Stimulated activated CD4-positive, alpha-beta T cell treated with anti-CD3 and anti-CD28 coated beads, Interleukin-2, amount 100 ng/mL, for 4 hours (primary cell): ENCODE measurements at places on chromosomes 3 and 15.

GRCh38 chr15:98080791-98081190, 120.3 kb downstream of the ARRDC4 start:
- DNase-seq: no peak

DNA sequence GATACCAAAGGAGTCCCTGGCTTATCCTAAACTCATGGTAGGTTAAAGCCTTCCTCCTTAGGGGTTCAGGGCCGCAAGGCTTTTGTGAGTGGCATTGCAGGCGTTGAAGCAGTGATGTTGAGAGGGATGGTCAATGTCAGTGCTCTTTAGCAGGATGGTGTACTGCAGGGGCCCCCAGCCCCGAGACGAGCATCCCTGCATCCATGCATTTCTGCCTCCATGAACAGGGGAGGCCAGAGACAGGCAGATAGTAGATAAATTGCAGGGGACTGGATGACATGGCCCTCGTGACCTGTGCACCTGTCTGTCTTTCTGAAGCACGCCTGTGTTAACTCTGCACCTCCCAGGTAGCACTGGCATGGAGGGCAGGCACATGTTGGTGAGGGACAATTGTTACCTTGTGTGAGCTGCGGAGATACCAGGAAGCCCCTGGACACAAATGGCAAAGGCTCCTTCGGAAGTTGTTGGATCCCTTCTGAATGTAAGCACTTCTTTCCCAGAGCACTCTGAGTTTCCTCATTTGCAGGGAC, 133.5 kb downstream of the SNRPN start:
- DNase-seq: no peak

GRCh38 chr3:140205598-140205997, 270.6 kb downstream of the CLSTN2 start:
- no peak for DNase-seq

- no peak for DNase-seq
Observed at GRCh38 chr15:25176616-25176923, 221.8 kb downstream of the SNRPN start.

GRCh38 chr3:115245438-115245837, 98.3 kb upstream of the ZBTB20 start:
- no peak for DNase-seq

- no peak for DNase-seq
Observed at GRCh38 chr3:18134386-18135059, 290.6 kb downstream of the SATB1 start.

DNA sequence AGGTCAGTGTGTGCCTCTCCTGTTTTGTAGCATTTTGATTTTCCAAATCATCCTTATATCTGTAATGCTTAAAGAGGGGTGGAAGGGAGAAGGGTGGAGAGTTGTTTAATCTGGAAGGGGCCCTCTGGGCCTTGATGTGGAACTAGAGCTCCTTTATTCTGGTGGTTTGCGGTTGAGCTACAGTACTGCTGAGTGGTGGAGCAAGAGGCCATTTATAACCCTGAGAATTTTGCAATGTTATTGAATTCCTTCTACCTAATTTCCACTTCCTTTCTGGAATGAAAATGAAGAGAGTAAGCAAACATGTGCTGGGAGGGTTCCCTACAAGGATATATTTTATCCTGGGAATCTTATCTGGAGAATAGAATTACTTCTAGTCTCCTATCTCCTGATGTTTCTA, 35.3 kb upstream of the TUBGCP5 start:
- no peak for DNase-seq

DNA sequence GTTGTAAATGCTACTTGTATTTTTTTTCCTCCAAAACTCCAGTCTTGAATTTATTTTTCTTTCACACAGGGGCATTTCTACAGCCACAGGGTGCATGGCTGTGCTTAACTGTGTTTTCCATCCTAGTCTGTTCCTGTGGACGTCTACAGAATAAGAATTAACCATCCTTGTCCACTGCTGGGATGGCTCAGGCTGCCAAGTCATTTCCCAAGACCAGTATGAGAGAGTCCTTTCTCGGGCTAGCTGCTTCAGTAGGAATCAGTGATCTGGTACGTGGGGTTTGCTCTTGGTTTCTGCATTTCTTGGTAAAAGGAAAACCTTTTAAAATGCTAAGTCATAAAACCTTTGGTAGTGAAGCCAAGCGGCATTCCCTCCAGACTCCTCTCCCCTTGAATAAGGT, 29.8 kb downstream of the CHDH start:
- no peak for DNase-seq

GRCh38 chr3:184260724-184261269, 556 bp downstream of the CAMK2N2 start:
- no peak for DNase-seq

GRCh38 chr15:32042269-32042972, 12.1 kb downstream of the CHRNA7 start:
- no peak for DNase-seq

- no peak for DNase-seq
Observed at GRCh38 chr3:54279005-54279583, 156.7 kb downstream of the CACNA2D3 start.

DNA sequence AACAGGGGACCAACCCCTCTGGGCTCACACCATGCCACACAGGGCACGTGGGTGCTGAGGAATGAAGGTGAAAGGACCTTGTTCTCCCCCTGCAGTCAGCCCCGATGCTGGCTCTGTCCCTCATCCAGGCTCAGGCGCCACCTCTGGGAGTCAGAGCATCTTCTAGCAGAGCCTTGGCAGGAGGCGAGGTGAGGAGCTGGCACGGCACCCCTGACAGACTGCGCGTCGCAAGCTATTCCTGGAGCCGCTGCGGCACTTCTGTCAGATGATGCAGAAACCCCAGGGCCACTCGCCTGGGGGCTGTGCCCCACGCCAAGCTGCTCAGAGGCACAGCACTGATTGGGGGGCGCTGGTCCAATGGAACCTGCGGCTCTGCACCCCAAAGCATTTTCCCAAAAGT, 62.0 kb downstream of the MGLL start:
- no peak for DNase-seq

- no peak for DNase-seq
Observed at GRCh38 chr15:46366360-46367007, 731.7 kb downstream of the SQOR start.

DNA sequence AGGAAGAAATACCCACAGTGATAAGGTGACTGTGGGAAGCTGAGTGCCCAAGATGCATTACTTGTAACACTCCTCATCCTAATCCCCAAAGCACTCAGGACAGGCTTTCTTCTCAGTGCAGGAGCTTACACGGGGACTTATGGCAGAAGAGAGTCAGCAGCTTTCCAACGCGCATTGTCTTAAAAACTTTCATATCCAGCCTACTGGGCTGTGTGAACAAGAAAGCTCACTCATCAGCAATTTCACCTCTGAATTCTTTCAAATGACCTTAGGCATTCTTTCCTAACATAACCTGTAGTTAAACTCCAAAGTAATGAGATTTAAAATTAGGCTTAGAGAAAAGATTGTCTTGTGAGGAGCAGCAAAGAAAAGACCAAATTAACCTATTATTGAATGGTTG, 132.3 kb downstream of the KCNAB1 start:
- no peak for DNase-seq

DNA sequence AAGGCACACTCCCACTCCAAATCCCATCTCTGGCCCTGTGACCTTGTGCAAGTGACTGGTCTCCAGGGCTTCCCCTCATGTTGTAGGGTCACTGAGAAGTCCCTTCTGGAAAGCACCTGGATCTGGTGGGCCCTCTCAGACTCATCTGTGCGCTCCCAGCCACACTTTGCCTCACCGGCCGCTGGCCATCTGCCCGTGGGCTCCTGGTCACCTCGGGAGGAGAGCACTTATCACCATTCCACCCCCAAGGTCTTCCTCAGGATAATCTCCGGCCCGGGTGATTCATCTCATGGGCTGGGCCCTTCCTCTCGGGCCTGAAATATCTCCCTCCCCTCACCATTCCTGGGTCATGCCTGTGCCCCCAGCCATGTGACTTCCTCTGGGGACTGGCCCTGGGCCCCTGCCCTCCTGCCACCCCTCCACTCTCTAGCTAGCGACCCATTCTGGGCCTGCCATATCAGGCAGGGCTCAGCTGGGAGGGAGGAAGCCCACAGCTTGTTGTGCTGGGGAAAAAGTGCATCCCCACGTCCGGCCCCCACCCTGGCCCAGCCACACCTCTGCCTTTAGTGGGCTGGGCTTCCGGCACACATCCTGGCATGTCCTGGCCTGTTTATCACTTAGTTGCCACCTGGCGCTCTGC, 10.6 kb upstream of the WNT7A start:
- DNase-seq: no peak

- no peak for DNase-seq
Observed at GRCh38 chr3:36297195-36297594, 83.1 kb upstream of the STAC start.

- DNase-seq: no peak
Observed at GRCh38 chr3:78726545-78726944, 1041.3 kb downstream of the ROBO1 start.

GRCh38 chr3:188941103-188941502, 230.7 kb upstream of the TPRG1 start:
- DNase-seq: no peak

DNA sequence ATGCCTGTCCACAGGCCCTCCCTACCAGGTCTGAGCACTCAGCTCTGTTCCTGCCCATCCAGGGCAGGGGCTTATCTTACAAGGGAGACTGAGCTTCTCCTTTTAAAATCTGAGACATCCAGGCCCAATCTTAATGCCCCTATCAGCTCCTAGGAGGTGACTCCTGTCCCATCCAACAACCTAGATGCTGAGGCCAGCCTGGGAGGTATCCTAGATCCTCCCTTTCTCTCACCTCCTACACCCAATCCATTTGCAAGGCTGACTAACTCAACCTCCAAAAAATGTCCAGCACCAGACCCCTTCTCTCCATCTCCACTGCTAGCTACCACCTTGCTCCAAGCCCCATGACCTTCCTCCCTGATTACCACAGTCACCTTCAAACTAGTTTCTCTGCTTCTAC, 17.4 kb downstream of the LHFPL4 start:
- DNase-seq: no peak

DNA sequence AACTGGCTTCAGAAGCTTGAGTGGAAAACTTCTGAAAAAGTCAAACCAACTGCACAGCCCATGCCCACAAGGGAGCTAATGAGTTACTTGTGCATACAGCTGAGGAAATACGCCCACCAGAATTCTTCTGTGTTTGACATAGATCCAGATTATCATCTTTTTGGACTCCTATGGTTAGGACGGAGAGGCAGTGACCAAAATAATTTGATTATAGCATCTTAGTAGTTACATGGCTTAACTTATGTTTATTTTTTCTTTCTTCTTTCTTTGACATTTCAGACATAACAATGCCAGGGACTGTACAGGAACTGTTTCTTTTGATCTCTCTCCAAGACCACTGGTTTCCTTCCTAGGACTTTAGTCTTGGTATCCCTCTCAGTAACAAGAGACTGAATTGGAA, 246.1 kb upstream of the RASGRP1 start:
- no peak for DNase-seq

GRCh38 chr3:142691527-142691926, 32.3 kb upstream of the TRPC1 start:
- no peak for DNase-seq

- no peak for DNase-seq
Observed at GRCh38 chr3:184832903-184833302, 20.9 kb downstream of the VPS8 start.

DNA sequence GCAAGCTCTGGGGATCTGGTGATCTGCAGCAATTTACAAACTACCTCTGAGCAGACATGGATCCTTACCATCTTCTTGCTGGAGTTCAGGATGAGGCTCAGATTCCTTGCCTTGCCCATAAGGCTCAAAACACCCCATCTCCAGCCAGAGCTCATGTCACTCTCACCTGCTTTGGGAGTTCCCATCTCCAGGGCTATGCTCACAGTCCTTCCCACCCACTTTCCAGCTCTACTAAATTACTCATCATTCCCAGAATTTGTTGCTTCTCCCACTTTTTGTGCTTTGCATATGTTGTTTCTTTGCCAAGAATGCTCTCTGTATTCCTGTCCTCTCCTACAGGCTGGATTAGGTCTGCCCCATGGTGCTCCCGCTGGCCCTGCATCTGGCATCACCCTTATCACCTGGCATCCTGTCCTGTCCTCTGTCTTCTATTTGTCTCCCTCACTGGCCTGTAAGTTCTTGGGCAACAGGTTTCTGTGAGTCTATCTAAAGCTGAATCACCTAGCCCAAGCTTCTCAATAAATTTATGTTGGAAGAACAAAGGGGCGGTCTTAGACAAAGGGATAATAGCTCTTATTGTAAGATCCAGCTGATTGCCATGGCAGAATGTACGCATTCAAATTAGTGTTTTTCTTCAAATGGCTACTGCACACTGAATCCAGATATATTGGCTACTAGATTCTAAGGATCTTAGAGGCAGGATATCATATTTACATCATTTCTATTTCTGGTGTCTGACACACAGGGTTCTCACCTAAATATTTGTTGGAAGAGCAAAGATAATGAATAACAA, 179.2 kb downstream of the CLSTN2 start:
- no peak for DNase-seq
